NCI-H2029 treated with DMSO at 0.1 percent for 48 hours (cell line): ENCODE measurements at places on chromosomes 5 and 9.
A peak's percentile ranks its signal among the peaks of the same experiment; 100 is the strongest.

DNA sequence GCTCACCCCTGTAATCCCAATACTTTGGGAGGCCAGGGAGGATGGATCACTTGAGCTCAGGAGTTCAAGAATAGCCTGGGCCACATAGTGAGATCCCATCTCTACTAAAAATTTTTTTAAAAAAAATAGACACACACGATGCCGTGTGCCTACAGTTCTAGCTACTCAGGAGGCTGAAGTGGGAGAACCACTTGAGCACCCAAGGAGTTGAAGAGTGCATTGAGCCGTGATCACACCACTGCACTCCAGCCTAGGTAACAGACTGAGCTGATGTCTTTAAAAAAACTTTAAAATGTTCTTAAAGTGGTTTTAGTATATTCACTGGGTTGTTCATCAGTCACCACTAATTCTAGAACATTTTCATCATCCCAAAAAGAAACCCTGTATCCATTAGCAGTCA, 51.9 kb upstream of the RNF38 start:
- no peak for DNase-seq

DNA sequence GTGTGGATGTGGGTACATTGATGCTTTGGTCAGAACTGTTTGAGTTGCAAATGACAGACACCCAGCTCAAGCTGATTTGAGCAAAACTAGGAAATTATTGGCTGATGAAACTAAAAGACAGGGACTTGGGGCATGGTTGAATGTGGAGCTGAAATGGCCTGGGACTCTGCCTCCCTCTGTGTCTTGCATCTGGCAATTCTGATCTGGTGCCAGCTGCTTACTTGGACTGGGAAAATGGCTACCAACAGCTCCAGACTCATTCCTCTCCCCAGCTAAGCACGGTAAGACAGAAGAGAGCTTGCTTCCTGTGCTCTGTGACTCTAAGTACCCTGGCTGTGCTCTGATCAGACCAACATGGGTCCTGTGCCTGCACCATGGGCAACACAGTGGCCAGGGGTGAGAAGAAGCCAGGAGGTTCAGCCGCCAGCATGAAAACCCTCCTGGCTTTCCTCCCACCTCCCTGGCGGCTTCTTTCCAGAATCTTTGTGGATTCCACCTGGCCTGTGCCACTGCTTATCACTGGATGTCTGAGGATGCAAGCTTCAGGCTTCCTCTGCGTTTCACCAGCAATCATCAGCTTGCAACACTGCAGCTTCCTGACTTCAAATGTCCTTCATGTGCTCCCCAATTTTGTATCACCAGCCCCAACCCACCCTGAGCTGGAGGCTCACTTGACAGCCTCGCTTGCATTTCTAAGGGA, 44.1 kb downstream of the C5orf15 start:
- DNase-seq, result no peak

GRCh38 chr9:93649610-93650261, 73.4 kb downstream of the PHF2 start:
- no peak for DNase-seq

GRCh38 chr5:56512313-56512996, 279.3 kb upstream of the ANKRD55 start:
- DNase-seq, result no peak

GRCh38 chr9:77819657-77820056, 171.5 kb upstream of the GNA14 start:
- DNase-seq, result no peak

- DNase-seq, result no peak
Observed at GRCh38 chr5:150848271-150848670, 1.9 kb downstream of the IRGM start.

DNA sequence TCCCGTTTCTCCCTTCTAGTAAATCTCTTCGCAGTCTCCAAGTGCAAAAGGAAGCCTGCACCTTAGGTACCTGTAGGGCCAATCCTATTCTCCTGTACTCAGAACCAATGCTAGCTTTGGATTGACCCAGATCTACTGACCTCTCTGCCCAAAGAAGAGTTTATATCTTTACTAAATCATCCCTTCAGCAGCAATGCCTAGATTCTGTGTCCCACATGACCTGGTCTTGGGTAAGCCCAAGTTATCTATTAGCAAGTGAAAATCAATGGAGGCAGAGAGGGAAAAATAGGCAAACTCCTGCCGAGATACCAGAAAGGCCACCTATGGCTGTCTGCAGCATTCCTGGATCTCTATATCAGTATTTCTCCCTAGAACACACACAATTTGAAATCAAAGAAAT, 60.0 kb downstream of the SUSD1 start:
- no peak for DNase-seq

- DNase-seq, result no peak
Observed at GRCh38 chr9:131628459-131629225, 83.3 kb downstream of the PRRT1B start.

GRCh38 chr5:171684169-171684568, 101.4 kb upstream of the SMIM23 start:
- DNase-seq, result no peak

DNA sequence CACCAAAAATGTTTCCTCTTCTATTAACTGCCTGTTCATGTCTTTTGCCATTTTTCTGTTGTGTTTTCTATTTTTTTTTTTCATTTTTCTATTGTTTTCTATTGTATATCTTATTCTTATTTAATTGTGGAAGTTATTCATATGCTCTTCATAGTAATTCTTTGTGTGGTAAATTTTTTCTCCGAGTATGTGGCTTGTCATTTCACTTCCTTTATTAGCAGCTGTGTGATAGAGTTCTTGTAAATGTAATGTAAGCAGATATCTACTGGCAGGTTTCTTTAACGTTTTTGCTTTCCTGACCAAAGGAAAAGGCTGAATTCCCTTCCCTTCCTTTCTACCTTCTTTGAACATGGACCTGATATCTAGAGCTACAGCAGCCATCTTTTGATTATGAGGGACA, 5.8 kb upstream of the PLPP1 start:
- DNase-seq, result no peak

DNA sequence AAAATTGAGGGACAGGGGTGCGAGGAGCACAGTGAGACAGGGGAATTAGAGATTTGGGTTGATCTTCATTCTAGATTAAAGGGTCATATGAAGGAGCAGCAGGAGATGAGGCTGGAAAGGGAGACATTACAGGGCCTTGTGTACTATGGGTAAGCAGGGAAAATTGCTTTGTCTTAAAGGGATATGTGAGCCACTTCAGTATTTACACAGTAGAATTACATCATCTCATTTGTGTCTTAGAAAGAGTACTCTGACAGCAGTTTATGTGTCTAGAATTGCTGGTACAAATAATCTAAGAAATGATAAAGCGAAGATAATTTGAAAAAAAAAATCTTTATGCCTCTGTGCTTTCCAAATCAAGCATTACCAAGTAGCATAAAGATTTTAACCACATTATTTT, 287.0 kb upstream of the ARRDC3 start:
- DNase-seq, result no peak

DNA sequence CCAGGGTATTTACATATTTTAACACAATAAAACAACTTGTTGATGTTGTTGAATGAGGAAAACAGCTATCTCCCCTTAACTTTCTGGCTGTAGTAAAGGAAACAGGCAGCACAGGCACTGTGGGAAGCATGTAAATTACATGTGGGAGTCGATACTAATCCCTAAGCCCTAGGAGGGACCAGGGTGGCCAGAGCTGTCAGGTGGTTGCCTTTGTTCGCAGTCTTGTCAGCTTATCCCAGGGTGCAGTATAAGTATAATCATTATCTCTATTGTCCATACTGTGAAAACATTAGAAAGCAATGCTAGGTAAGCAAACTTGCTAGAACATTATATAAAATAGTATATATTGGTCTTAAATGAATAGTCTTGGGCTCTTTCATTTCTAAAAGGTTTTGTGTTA, 125.6 kb upstream of the RPS23 start:
- DNase-seq, result no peak

DNA sequence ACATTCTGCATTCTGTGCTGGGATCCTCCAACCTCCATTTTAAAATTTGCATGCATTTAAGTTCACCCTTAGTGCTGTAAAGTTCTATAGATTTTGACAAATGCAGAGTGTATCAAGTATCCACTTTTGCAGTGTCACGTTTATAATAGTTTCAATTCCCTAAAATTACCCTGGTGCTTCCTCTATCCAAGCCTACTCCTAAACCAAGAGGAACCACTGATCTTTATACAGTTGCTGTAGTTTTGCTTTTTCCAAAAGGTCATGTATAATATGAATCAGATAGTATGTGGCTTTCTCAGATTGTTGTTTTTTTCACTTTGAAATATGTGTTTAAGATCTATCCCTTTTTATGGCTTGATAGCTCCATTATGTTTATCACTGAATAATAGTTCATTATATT, 468.4 kb upstream of the CDH6 start:
- no peak for DNase-seq

GRCh38 chr5:180438785-180439780, 55.1 kb upstream of the CNOT6 start:
- no peak for DNase-seq

DNA sequence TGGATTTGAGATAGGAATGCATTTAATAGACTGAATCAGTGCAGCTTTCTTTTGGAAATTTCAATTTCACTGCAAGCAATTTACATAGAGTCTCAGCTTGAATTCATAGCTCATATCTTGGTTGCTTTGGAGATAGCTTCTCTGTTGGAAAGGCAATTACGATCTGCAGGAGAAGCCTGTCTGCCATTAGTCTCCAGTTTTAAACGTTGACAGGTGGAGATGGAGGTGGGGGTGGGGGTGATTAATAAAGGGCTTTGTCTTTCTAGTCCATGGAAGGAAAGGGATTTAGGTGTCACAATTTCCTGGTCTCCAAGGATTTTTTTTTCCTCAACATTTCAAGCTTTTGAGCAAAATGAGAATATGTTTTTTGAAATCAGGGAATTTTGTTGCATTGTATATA, 184.7 kb downstream of the CARTPT start:
- no peak for DNase-seq

DNA sequence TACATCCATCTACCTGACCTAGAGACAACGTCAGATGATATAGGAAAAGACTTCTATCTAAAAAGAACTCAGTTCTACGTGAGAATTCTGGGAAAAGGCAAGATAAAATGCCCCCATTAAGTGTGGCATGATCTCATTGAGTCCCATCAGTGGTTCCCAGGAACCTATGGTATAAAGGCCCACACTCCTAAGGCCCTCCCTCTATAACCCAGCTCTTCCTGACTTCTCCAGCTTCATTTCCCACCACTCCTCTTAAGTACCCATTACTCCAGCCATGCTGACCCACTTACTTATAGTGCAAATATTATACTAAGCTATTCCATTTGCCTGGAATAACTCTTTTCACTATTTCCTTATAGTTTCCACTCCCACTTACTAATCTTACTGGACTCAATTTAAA, 95.4 kb upstream of the NR5A1 start:
- DNase-seq, result peak; percentile 86

GRCh38 chr5:51810592-51810991, 427.3 kb downstream of the ISL1 start:
- DNase-seq, result no peak

GRCh38 chr9:136564379-136564988, 18.6 kb upstream of the NOTCH1 start:
- DNase-seq, result no peak

DNA sequence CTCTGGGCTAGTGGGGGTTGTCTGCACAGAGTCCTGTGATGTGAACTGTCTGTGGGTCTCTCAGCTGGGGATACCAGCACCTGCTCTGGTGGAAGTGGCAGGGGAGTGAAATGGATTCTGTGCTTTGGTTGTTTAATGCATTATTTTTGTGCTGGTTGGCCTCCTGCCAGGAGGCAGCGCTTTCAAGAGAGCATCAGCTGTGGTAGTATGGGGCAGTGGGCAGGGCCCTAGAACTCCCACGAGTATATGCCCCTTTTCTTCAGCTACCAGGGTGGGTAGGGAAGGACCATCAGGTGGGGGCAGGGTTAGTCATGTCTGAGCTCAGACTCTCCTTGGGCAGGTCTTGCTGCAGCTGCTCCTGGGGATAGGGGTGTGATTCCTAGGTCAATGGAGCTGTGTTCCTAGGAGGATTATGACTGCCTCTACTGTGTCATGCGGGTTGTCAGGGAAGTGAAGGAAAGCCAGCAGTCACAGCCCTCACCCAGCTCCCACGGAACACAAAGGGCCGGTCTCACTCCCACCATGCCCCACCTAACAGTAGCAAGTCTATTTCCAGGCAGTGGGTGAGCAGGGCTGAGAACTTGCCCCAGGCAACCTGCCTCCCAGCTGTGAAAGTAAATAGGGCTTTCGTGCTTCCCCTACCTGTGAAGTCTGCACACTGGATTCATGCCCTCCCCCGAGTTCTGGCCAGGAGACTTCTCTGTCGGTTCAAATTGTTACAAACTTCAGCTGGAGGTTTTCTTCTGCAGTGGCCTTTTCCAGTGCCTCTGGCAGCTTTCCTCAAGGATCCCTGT, 25.7 kb upstream of the FAM81B start:
- DNase-seq, result no peak

DNA sequence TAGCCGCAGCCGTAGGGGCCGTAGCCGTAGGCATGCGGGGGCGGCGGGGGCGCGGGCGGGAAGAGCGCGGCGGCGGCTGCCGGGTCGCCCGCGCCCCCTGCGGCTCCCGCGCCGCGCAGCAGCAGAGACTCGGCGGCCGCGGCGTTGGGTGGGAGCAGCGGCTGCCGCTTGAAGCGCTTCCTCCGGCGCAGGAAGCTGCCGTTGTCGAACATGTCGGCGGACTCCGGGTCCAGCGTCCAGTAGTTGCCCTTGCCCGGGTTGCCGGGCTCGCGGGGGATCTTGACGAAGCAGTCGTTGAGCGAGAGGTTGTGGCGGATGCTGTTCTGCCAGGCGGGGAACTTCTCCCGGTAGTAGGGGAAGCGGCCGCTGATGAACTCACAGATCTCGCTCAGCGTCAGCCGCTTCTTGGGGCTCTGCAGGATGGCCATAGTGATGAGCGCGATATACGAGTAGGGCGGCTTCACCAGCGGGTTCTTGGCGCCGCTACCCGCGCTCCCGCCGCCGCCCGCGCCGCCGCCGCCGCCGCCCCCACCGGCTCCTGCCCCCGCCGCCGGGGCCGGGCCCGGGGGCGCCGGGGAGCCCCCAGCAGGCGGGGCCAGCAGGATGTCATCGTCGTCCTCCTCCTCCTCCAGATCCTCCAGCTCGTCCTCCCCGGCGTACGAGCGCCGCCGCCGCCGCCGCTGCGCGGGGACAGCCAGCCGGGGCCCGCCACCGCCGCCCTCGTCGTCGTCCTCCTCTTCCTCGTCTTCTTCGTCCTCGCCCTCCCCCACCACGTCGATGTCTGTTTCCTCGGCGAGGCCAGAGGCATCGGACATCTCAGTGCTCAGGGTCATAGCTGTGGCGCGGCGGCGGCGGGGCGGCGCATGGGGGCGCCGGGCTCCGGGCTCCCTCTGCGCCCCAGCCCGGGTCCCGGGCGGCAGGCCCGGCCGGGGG, 781 bp downstream of the FOXD1 start:
- no peak for DNase-seq

GRCh38 chr5:73519531-73520283, 21.5 kb downstream of the BTF3 start:
- DNase-seq, result peak; percentile 89

DNA sequence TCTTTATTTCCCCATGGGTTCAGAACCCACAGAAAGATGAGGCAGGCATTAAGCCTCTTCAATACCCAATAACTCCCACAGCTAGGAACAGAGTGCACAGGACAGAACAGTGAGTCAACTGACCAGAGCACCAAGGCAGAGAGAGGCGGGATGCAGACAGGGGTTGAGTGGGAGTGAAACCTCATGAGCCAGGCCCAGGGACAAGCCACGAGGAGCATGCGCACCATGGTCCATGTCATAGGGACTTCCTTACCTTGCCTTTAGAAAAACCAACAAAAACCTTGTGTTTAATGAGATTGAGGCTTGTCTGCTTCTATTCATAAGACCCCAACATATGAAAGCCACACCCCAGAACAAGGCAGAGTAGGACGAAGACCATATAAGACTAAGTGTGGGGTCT, 330.6 kb downstream of the DEPDC1B start:
- no peak for DNase-seq
